Kidney epithelial cell (primary cell): ENCODE measurements at places on chromosomes 12 and 14.
A peak's percentile ranks its signal among the peaks of the same experiment; 100 is the strongest.

GRCh38 chr12:2390850-2391390 lies 338.1 kb downstream of the CACNA1C start:
- no peak for DNase-seq

GRCh38 chr12:78192979-78193378 lies 362.3 kb downstream of the NAV3 start:
- DNase-seq = no peak

- DNase-seq = no peak
Measured at GRCh38 chr12:33614630-33615029, 175.0 kb upstream of the SYT10 start.

DNA sequence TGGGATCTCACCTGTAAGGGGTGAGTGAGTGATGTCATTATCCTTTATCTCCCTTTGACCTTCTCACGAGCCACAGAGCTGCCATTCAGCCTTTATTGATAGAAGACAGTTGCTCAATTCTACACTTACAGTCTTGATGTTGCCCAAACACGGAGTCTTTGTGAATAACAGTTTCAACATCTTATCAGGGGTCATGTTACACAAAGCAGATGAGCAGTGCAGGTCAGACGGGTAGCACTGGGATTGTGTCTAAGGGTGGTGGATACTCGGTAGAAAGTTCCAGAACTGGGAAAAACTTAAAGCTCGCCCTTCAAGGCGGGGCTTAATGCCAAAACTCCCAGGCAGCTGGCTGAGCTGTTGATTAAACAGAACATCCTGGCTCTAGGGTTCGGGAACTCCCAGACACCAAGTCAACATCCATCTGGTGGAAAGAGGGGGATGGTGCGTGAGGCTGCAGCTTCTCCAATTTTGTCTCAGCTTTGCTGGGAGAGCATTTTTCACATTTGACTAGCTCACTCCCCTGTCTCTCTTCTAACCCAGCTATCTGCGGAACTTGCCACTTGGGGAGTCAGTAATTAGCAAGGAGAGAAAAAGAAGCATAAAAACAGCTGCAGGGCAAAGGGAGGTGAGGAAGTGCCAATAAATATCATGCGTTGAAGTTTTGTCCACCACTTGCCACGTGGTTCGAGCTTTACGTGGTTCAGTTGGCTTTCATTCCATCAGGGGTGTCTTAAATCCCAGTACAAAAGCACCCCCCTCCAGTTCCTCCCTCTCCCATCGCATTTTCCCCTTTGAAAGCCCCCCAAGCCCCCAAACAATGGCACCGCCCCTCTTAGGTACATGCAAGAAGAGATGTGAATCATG lies 31.0 kb downstream of the FOXN4 start:
- DNase-seq = no peak

DNA sequence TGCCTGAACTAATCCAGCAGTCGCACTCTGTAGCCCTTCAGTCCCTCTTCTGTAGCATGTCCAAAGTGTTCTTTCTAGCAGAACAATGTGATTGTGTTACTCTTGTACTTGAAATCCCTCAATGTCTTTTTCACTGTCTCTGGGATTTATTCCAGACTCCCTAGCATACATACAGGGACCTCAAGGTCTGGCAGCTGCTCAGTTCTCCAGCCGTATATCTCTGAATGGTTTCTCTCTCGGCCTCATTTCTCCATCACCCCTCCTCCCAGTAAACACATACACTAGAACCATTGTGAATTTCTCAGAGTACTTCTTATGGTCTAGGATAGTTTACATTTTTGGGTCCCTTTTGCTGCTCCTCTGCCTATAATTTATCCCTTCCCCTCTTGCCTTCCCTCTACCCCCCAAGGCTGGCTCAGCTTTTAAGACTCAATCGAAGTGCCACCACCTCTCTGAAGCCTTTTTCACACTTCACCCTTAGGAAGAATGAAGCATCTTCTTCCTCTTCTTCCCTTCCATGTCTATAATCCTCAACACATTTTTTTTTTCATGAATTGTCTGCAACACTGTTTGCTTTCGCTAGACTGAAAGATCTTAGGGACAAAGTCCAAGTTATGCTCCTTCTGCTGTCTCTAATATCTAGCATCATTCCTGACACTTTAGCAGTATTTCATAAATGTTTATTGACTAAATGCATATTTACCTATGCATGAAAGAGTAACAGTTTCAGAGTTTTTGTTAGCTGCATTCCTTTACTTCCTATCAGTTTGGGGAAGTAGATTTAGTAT lies 446.1 kb downstream of the ZFP36L1 start:
- no peak for DNase-seq

GRCh38 chr12:96981911-96982310 lies 74.9 kb downstream of the NEDD1 start:
- no peak for DNase-seq

GRCh38 chr12:57434517-57435223 lies at the start of gene INHBC:
TSS of gene INHBC (plus strand) at chr12:57434784. CDS start at chr12:57434887, 103 bp downstream.
- no peak for DNase-seq

DNA sequence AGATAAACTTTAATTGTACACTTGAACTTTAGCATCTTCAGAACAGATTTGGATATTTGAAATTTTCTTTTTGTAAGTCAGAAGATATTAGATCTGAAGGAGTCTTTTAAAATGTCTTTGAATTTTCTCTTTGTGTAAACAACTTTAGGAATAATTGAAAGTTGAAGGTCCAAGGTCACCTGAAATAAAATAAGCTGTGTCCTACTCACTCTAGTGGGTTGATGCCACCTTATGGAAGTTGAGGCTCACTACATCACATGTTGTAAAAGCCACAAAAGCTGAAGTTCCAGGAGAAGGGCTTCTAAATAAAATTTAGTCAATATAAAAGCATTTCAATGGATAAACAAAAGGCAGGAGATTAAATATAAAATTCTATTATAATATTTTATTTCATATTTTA lies 122.0 kb upstream of the ATXN7L3B start:
- DNase-seq = no peak

DNA sequence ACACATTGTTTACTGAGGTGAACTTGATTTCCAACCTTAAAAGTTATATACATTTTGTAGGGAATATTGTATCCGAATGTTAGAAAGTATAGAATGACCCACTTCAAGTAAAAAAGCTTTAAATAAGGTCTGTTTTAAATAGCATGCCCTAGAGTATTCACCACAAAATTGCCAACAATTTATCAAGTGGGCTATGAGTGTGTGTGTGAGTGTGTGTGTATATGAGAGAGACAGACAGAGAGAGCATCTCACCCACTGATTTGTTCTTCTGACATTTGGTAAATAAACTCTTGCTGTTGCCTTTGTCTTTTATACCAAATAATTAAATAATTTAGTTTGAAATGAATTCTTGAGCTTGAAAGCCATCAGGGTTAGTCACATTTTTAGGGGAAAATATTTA lies 29.8 kb upstream of the RAP1B start:
- no peak for DNase-seq

GRCh38 chr12:19896041-19896440 lies 456.7 kb downstream of the AEBP2 start:
- no peak for DNase-seq

GRCh38 chr14:35375558-35376025 lies 29.0 kb downstream of the NFKBIA start:
- no peak for DNase-seq

DNA sequence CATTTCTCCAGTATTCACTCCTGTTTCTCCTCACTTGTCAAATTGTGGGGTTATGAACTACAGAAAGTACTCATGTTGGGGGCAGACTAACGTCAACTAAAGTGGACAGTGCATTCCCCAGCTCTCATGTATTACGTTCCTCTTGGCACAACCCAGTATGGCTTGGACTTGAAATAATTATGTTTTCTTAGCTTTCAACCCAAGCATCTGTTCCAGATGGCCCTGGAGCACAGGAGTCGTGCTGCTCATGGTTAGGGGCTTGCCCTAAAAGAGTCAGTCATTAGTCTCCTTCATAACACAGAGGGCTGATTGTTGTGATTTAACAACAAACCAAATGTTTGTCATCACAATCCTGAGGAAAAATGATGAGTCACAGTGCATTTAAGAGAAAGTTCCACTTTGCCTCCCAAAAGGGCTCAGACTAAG lies 154.4 kb downstream of the RPAP3 start:
- no peak for DNase-seq

DNA sequence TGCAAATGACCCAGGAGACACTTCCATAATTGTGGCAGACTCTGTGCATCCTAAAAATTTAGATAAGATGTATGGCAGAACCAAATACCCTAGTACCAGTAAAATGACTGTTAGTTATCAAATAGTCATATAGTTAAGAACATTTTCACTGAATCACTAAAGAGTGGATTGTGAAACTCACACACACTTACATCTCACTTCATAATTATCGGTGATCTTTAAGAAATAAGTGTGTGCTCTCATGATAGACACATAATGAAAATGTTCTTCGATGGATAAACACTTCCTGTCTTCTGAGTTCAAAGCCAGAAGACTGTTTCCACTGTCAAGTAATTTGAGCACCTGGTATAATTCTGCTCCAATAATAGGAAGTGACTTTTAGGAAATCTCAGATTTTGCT lies 19.1 kb upstream of the KLRB1 start:
- DNase-seq = no peak

GRCh38 chr12:80710727-80711449 lies 3.5 kb downstream of the MYF6 start:
- no peak for DNase-seq

DNA sequence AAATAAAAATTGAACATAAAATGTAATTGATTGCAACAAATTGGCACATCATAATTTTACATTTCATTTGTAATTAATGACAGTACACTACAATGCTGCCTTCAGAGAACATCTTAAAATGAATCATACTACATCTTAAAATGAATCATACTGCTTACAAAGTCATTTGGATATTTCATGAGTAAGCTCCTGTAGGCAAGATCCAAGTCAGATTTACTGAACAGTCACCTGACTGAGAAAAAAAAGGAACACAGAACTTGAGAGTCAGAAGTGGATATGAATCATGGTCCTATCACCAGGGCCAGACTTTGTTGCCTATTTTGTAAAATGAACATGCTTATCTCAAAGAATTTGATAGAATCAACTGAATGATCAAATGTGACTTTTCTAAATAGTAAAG lies 32.7 kb upstream of the FBLN5 start:
- peak; percentile 94 for DNase-seq

GRCh38 chr14:70692210-70692609 lies 50.5 kb downstream of the TTC9 start:
- no peak for DNase-seq

GRCh38 chr14:68513137-68513536 lies 279.7 kb downstream of the ZFP36L1 start:
- no peak for DNase-seq

DNA sequence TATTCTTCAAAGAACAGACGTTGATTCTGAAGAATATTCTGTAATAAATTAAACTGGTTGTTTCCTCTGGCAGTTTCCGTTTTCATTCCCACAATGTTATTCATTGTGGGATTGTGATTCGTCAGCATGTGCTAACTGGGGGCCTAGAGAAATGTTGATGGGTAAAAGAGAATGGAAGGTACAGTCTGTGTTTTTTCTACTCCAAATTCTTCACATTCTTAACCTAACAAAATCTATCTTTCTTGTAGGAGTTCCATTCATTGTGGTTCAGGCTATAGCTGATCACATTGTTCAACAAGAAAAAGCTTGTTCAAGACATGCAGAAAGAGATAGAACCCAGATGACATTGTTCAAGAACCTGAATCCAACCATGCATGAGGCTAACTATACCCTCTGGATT lies 5.9 kb downstream of the CD163 start:
- peak; percentile 7 for DNase-seq

GRCh38 chr12:27280412-27280811 lies 36.3 kb downstream of the STK38L start:
- no peak for DNase-seq
